ENCODE measurements at places on chromosomes 2 and 18.

DNA sequence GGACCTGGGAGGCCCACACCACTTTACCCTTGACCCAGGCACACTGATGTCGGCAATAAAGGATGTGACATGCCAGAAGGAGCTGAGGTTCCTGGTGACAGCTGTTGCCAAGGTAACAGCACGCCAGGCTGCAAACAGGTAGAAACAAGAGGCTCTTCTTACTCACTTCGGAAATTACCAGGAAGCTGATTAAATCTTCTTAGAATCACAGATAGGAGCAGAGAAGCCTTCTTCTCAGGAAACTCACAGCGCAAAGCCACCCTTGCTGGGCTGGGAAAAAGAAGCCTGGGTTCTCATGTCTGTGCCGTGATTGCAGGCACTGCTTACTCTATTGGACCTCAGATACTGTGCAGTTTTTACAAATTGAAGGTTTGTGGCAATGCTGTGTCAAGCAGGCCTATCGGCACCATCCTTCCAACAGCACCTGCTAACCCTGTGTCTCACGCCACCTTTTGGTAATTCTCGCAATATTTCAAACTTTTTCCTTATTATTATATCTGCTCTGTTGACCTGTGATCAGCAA is 61.0 kb upstream of the TAF1B start:
- DNase-seq, result no peak

DNA sequence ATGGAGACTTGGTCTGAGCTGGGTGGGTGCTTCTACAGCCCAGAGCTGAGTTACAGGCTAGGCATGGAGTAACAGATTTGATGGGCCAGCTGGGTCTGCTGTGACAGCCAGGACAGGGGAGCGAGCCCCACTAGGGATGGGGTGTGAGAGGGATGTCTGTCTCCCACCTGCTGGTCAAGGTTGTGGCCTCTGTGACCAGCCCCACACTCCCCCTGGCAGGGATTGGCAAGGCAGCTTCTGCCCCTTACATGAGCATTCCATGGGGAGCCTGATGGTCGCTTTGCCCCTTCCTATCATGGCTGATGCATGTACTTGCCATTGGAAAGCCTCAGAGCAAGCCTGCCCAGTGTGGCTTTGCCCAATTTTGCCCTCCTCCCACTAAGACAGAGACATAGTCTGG is 162.0 kb upstream of the FIGN start:
- no peak for DNase-seq

- DNase-seq, result no peak
Observed at GRCh38 chr18:57048351-57048750, 98.5 kb upstream of the BOD1L2 start.

DNA sequence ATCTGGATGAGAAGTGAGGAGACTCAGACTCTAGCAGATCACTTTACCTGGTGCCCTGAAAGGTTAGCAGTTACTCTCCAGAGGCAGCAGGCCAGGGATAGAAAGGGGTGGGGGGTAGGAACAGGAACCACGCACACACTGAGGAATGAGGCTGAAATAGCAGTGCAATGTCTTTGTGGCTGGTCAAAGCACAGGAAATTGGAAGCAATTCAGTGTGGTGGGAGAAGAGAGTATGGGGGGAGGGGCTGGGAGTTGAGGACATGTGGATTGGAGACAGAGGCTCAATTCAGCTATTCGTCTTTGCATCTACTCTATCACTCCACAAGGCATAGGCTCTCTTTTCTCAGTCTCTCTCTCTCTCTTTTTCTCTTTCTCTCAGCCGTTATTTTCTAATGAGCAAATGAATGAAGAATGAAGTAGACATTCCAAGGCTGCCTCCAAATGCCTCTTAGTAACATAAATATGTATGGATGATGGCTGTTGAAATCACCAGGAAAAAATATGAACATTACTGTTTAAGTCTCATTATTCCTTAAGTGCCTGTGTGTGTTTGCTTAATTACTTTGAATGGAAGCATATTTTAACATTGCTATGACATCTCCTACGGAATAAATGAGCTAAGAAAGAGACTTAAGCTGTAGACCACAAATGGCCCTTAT is 979.4 kb downstream of the TSN start:
- no peak for DNase-seq

GRCh38 chr2:200345975-200346374 is 39.5 kb downstream of the SPATS2L start:
- DNase-seq, result no peak

GRCh38 chr18:36402765-36403396 is 105.4 kb downstream of the FHOD3 start:
- DNase-seq, result no peak

- no peak for DNase-seq
Observed at GRCh38 chr2:23445450-23445868, 60.5 kb downstream of the KLHL29 start.

- no peak for DNase-seq
Observed at GRCh38 chr2:37912056-37912455, 13.0 kb upstream of the RMDN2 start.

GRCh38 chr2:210584834-210585233 is 28.4 kb downstream of the CPS1 start:
- DNase-seq, result no peak

- no peak for DNase-seq
Observed at GRCh38 chr2:174680221-174680620, 82.6 kb upstream of the WIPF1 start.

- DNase-seq, result no peak
Observed at GRCh38 chr2:61100801-61101200, 35.1 kb downstream of the SANBR start.

Data from activated CD8-positive, alpha-beta memory T cell treated with anti-CD3 and anti-CD28 coated beads for 4 hours (primary cell).